ENCODE measurements at places on chromosomes 13 and 19. TPM values are rescaled to one million over a fixed set of nuclear protein-coding genes. Genes with fewer than 3 reads are reported as not detected.

The SIGLEC5 gene
- total RNA-seq: not detected

The TSC22D1 gene
- 8.1 TPM for total RNA-seq

The GRIN2D gene
- total RNA-seq: 0.25 TPM

The CACNG7 gene
- not detected for total RNA-seq

The BST2 gene
- 214 TPM for total RNA-seq

The GRIK5 gene
- total RNA-seq: 4.6 TPM

The SLC7A1 gene
- 84.3 TPM for total RNA-seq

The KLK2 gene
- total RNA-seq: not detected

The ARGLU1 gene
- total RNA-seq: 86.4 TPM

The CEACAM5 gene
- not detected for total RNA-seq

The KCTD15 gene
- total RNA-seq: 4.2 TPM

The SLC15A1 gene
- total RNA-seq: not detected

The MED26 gene
- 18.3 TPM for total RNA-seq

Data from T-helper 1 cell treated with Interleukin-12 subunit alpha and Interleukin-12 subunit beta and Interleukin-4 antibody, amounts not matched to agents 30 ng/mL and 1 ng/mL, for 36 hours (primary cell).